ENCODE measurements at places on chromosomes 5 and 9.

- no peak for DNase-seq
These were observed 31.7 kb downstream of the SARDH start for GRCh38 chr9:133706307-133707050.

DNA sequence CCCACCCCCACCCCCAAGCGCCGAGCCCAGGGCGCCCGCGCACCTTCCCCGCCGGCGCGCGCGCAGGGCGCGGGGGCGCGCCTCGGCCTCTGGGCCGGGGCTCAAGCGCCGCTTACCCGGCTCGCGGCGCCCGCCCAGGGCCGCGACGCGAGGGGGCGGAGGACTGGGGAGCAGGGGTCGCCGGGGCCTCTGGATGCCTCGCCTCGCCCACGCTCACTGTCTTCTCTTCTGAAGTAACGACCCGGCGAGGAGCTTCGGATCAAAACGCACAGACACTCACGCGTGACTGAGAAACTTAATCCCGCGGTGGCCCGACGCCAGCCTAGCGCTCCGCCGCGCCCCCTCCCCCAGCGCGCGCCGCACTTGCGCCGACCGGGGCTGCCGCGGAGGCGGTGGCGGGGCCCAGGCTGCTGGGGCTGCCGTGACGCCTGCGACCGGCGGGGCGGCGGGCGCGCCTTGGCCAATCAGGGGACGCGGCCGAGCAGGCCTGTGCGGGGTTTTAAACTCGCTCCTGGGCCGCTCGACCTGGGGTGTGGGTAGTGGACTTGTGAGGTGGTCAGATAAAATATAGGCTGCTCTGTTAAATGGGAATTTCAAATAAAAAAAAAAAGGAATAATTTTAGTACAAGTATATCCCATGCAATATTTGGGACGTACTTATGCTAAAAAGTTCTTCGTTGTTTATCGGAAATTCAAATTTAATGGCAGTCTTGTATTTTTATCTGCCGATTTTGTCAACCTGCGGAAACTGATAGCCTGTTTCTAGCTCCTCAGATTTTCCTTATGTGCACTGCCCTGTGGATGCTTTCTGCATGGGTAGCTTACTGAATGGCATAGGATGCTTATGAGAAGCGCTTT lies at the start of gene MPDZ:
TSS of gene MPDZ (minus strand) at position 409 of the 858 bp plus-strand sequence. CDS start 29,377 bp downstream, outside the sequence.
- DNase-seq = peak; percentile 70

DNA sequence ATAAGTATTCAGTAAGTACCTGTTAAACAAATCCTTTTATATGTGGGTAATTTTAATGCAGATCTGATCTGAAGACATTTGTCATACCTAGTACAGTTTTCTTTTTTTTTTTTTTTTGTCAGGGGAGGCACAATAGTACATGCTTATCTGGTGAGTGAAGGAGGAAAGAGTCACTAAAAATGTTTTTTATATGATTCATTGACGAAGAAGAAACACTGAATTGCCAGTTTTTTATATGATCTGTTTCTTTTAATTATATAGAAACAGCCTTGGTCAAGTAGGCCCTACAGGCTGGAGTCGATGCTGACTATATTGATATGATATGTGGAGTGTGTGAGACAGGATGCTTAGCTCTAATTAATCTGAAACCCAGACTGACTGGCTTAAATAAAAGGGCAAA lies 315.2 kb downstream of the PSAT1 start:
- no peak for DNase-seq

GRCh38 chr5:177290816-177291596 lies 12.5 kb downstream of the RAB24 start:
- no peak for DNase-seq

GRCh38 chr5:133362438-133362837 lies 249.9 kb downstream of the FSTL4 start:
- DNase-seq = no peak

DNA sequence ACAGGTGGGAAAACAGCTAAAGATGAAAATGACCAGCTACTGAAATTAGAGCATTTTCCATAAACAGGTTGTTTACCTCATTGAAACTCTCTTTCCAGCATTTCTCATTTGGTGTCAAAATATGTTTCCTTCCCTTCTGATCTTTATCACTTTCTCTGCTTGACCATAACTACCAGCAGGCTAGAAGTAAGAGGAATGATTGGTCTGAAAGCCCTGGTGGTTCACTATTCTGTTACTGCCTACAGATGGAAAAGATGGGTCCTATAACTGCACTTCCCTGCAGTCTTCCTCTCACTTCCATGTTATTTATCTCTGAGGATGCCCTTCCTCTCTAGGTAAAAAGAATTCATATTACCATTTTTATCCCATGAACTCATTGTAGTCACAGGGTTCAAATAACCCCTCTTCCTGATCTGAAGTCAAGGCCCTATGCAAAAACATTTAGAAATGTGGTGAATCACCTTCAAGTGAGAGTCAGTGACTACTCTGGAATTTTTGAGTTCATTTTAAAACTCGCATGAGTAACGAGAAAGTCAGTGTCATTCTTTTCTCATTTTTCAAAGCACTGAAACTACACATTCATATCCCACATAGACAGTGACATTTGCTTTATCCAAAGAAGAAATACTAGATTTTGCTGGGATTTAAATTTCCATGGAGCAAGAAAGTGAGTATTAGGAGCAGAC lies 51.7 kb downstream of the ZNF474 start:
- DNase-seq = no peak

DNA sequence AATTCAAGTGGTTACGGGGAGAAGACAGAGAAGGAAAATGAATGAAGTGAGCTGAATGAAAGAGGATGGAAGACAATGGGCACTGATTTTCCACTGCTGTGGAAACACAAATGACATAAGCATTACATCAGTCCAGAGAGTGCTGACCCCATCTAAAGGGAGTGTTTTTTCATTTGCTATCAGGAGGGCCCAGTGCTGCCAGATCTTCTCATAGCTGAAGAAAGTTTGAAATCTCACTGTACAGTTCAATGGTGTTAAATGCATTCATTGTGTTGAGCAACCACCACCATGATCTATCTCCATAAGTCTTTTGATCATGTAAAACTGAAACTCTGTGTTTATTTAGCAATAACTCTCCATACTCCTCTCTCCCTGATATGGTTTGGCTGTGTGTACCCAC lies 41.5 kb upstream of the STARD4 start:
- no peak for DNase-seq

DNA sequence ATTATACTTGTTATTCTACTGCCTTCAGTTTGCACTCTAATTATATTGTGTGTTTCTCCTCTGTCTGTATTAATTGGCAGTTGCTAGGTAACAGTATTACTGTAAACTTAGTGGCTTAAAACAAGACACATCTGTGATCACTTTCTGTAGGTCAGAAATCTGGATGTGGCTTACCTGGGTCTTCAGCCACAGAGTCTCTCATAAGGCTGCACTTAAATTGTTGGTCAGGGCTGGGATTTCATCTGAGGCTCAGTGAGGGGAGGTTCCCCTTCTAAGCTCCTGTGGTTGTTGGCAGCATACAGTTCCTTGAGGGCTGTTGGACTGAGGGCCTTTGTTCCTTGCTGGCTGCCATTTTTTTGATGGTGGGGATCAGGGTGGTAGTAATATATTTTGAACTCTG lies 68.8 kb downstream of the SLC44A1 start:
- DNase-seq = no peak

DNA sequence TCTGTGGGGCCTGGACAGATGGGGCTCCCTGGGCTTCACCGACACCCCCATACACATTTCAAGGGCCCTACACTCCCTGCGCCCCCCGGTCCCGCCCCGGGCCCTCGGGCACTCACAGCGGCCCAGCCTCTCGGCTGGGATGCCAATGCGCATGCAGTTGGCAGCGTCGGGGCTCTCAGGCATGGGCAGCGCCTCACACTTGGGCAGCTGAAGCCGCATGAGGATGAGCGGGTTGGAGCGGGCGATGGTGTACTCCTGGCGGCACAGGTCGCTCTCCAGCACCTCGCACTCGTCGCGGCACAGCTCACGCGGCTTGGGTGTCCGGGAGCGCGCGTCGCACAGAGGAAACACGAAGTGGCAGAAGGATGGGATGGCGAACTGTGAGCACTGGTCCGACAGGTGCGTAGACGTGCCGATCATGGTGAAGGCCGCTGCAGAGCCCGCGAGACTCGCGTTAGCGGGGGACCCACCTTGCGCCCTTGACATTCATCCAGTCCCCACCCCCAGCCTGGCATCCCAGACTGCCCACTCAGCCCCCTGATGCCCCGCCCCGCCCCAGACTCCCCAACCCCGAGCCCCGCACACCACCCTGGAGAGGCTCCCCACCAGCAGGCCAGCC lies 216.9 kb downstream of the ROR2 start:
- no peak for DNase-seq

- DNase-seq = no peak
These were observed 379.6 kb upstream of the ZNF608 start for GRCh38 chr5:125126050-125126449.

DNA sequence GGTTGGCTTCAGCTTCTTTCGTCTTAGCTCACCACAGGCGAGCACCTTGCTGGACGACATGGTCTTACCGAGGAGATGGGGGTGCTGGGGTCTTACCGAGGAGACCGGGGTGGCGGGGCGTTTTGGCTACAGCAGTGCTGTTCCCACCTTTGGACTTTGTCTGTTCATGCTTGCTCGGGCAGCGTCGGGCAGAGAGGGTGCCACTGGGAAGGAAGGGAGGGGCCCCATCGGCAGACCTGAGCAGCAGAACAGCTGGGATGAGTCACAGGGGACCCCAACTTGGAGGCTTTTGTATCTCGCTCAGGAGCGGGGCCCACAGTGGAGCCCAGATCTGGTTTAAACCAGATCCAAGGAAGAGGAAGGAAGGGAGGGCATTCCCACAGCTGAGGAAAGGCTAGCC lies 106.0 kb upstream of the CACNA1B start:
- DNase-seq = no peak

- no peak for DNase-seq
These were observed 258.2 kb downstream of the MCTP1 start for GRCh38 chr5:95026718-95027117.

DNA sequence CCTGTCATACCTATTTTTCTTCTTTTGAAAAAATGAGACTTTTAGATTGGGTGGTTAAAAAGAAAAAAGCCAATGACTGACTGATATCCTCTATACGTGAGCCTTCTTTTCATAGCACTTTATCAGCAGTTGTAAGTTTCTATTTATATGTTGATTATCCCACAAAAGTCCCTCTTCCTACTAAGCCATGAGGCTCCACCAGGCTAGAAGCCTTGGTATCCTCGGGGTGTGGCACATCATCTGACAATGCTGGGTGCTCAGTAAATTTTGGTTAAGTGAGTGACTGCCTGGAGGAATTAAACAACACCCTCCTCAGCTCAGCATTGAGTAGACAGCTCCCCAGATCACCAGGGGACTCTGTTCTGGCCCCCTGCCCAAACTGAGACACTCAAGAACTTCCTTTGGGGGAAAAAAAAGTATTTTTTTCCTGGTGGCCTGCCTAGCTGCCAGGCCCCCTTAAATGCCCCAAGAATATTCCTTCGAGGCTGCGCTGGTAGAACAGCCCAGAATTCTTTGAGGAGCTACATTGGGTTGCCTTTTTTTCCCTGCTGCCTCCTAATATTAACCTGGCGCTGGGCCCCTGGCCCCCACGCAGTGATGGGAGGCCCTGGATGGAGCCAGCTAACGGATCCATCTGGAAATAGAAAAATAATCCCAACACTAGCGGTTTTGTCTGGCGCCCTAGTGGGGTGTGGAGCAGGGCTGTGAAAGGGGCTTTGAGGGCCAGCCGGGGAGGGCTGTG lies 23.4 kb upstream of the COL27A1 start:
- no peak for DNase-seq

DNA sequence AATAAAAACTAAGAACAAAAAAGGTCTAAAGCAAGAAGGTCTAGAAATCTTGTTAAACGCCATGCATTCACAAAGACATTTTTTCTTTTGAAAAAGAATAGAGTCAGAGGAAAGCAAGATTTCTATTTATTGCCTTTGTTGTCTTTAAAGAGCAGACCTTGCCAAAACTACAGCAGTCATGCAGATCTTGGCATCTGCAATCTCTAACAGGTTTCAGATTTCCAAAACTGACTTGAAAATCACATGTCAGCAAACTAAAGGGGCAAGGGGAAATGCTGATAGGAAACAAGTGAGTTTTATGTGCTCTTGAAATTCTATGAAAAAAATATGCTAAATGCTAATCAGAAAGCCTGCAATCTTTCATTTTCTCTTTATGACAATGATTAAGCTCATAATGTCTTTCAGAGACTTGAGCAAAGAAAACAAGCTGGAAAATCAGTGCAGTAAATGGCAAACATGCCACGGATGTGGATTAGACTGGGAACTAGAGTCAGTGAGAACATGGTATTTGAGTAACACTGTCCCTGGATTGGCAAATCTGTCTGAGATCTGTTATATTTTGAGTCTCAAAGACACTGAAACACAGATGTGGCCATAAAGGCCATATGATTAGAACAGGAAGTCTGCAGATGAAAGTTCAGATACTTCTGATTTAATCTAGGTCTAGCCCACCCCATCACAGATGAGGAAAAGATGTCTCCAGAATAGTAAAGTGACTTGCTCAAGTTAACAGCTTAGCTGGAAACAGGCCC lies 361.4 kb upstream of the RPS23 start:
- DNase-seq = no peak

DNA sequence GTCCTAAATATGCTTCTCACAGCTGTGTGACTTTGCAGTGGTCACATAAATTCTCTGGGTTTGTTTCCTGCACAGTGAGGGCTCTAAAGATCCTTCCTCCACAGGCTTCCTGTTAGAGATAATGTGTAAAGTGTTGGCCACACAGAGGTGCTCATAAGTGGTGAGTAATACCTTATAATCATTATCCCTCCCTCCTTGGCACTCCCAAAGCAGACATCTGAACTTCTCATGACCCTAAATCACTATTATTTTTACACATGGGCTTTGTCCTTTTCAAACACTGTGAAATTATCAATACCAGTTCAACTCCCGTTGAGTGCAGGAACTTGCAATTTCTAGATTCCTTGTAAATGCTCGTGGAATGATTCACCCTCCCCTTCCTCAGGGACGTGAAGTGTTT lies 100.2 kb downstream of the BRINP1 start:
- no peak for DNase-seq

DNA sequence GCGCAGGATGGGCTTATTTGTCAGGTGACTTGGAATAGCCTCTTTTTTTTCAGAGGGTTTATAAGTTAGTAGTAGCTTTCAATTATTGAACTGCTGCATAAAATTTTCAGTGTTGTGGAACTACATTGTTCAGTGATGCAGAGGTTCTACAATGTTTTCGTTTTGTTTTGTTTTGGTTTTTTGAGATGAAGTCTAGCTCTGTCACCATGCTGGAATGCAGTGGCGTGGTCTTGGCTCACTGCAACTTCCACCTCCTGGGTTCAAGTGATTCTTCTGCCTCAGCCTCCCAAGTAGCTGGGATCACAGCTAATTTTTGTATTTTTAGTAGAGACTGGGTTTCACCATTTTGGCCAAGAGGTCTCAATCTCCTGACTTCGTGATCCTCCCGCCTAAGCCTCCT lies 22.0 kb downstream of the NUP188 start:
- DNase-seq = no peak

DNA sequence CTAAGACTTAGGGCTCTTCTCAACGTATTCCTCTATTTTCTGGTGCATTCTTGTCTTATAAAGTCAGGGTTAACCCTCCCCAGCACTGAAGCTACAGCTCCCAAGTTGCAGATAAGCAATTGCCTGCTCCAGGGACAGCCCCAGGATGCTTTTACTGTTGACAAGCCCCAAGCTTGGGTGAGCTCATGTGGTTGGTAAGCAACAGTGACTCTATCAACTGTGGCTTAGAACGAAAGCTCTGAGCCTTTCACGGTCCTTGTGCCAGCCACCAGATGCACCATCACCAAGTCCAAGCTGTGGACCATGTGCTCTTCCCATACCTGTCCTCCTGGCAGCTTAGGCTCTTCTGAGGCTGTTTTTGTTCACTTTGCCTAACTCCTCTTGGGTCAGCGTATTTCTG lies 13.5 kb downstream of the ADRB2 start:
- no peak for DNase-seq
